ENCODE measurements at places on chromosomes 7 and 10.

DNA sequence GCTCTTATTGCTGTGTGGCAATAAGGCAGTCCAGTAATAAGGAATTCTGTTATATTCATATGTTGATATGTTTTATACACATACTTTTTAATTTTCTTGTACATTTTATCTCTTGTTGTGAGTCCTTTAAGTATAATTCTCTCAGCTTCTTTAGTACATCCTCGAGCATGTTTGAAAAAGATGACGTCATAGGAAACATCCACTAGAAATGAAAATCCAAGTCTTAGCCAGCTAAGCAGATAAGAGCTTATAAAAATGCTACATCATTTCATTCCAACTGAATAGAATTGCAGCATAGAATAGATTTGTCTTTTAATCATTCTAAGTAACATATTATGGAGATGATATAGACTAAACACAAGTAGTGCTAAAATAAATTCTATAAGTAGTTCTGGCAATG lies 283.7 kb upstream of the FZD1 start:
- no peak for DNase-seq

- DNase-seq = no peak
Measured at GRCh38 chr10:126691456-126691855, 21.0 kb upstream of the C10orf90 start.

DNA sequence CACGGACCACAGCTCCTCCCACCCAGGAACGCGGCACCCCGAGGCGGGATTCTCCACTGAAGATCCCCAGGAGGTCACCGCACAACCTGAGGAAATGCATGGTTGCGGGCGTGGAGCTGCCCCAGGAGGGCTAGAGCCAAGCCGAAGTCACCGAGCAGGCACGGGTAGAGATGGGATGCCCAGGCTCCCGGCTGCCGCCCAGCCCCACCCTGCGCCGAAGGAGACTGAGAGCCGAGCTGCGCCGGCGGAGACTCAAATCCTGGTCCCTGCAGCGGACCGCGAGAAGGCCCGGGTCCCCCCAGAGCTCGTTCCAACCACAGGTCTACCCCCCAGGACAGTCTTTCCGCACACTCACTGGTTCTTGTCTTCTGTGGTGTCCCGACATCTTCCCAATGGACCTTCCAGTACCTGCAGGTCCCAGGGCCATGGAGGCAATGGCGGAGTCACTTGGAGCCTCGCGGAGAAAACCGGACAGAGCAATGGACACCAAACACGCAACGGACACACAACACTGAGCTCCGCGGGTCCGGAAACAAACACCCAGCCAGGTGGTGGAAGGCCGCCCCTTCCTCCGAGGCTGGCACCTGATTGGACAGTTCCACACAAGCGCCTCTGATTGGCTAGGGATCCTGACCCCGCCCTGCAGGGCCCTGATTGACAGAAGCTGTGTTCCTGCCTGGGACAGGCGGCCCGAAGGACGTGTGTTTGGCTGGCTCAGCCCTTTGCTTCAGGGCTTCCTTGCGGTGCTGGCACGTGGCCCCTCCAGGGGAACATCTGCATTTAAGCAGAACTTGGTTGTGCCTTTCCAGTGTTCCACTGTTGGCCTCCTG lies 331.9 kb upstream of the NUPR2 start:
- DNase-seq = no peak

- DNase-seq = no peak
Measured at GRCh38 chr7:139773371-139773770, 4.4 kb downstream of the HIPK2 start.

GRCh38 chr10:59319854-59320253 lies 42.5 kb downstream of the FAM13C start:
- DNase-seq = no peak

- peak; percentile 71 for DNase-seq
Measured at GRCh38 chr10:323651-324293, 188.5 kb downstream of the ZMYND11 start.

DNA sequence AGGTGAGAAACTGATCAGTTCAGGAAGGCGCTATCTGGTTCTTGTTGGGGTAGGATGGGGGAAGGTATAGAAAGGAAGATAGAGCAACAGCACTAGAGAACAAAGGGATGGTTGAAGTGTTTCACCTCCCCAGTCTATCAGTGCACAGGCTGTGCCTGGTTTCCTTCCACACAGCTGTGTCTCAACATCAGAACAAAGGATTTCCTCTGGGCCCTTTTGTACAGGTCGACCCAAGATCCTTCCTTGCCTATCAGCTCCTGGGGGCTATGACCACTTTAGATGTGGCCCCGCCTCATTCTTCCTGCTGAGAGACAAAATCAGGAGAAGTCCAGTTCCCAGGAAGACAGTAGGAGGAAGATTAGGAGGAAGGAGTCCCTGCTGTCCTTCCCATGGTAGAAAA lies 65.6 kb downstream of the NAMPT start:
- no peak for DNase-seq

DNA sequence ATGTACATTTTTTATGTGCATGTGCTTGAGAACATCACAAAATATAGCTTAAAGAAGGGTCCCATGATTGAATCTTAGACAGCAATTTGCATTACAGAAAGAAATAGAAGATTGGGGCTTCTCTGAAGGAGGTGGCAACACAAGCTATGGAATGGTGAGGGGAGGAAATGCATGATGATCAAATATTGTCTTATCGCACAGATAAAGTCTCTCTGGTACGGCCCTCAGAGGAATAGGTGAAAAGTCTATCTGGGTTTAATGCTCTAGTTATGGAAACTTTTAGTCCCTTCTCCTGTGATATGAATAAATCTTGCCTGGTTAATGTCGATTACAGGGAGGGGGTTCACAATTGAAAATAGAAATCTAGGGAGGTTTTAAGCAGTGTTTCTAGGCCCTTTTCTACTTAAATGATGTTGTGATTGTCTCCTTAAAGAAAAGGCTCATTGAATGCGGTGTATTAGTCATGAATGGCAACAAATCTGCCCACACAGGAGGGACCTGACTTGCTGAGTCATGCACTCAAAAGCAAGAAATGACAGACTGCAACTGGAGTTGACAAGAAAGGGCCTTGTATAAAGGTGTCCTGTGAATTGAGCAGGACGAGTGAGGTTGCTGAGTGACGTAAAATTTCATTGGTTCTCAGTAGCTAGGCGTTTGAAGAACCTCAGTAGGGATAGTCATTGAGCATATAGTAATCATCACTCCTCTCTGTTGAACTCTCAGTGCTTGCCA lies 133.4 kb upstream of the CSTF2T start:
- peak; percentile 17 for DNase-seq
